ENCODE measurements at places on chromosomes 6 and 20.

- no peak for DNase-seq
These were observed 123.2 kb downstream of the PRND start for GRCh38 chr20:4844751-4845465.

- no peak for DNase-seq
These were observed 31.3 kb downstream of the KCNK15 start for GRCh38 chr20:44776980-44777379.

DNA sequence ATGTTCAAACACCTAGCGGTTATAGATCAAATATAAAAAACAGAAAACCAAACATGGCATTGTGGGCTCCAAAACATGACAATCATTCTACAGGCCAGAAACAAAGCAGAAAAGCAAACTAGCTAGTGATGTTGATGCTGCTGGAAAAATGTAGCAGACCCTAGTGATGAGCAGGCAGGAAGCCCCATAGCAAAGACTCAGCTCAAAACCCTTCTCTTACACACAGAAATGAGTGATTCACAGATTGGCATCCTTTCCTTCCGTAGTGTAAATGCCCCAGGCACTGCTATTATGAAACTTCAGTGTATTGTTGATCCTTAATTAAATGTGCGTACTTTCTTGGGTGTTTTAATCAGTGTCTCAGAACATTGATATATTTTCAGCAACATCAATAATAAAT lies 425.1 kb downstream of the UTRN start:
- DNase-seq: no peak

- DNase-seq: no peak
These were observed 163.2 kb upstream of the GGTLC1 start for GRCh38 chr20:24151621-24152294.

- DNase-seq: no peak
These were observed 23.0 kb downstream of the SLC23A2 start for GRCh38 chr20:4978050-4978918.

DNA sequence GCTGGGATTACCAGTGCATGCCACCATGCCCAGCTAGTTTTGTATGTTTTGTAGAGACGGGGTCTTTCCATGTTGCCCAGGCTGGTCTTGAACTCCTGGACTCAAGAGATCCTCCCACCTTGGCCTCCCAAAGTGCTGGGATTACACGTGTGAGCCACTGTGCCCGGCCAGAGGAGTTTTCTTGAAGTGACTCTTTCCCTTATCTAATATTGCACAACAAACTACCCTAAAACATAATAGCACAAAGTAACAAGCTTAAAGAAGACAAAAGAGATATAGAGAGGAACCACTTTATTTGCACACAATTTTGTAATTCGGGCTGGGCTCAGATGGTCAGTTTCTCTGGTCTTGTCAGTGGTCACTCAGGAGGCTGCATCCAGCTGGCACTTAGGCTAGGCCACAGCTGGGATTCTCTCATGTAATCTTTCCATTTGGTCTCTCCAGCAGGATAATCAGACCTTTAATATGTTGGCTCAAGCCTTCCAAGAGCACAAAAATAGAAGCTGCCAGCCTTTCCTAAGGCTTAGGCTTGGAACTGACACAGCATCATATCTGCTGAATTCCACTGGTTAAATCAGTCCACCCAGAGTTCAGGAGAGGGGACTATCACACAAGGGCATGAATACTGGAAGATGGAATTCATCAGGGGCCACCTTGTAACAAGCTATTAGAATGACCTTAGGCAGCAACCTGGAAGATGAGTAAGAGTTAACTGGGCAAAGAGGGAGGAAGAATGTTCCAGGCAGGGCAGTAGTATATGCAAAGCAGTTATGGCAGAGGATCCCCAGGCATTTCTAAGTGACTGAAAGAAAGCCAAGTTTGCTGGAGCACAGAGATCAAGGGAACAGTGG lies 56.7 kb upstream of the PNRC1 start:
- no peak for DNase-seq

Measured in T-cell (primary cell).